ENCODE measurements at places on chromosomes 16 and 17. TPM values are rescaled to one million over a fixed set of nuclear protein-coding genes. Genes with fewer than 3 reads are reported as not detected.
A peak's percentile ranks its signal among the peaks of the same experiment; 100 is the strongest.

DNA sequence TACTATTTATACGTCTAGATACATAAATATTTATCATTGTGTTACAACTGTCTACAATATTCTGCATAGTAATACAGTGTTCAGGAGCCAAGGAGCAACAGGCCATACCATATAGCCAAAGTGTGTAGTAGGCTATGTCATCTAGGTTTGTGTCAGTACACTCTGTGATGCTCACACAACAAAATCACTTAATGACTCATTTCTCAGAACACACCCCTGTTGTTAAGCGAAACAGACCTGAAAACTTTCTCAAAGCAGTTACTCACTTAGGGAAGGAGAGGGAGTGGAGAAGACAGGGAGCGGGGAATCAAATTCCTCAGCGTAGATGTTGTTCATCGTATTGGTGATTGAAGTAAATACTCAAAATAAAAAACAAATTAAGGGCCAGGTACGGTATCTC is 269.5 kb downstream of the STX8 start:
- no peak for DNase-seq

The ITGB3 gene
- total RNA-seq, result 6.1 TPM

DNA sequence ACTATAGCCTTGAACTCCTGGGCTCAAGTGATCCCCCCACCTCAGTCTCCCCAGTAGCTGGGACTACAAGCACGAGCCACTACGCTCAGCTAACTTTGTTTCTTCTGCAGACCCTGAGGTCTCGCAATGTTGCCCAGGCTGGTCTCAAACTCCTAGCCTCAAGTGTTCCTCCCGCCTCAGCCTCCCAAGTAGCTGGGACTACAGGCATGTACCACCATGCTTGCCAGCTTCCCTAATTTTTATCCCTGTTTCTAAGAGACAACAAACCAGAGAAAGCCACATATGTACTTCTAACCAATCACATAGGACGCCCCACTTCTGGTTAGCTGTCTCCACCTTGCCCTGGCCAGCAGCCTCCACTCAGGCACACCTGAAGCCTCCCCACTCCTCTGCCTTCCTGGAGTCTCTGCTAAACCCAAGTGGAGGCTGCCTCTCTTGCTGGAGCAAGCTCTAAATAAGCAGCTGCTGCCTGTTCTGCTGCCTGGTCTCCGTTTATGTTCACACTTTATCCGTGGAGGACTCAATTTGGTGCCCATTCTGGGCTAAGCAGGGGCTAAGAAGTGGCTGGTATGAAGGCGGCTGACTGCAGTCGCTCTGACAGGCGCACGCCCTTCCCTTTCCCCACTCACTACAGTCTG is 24.7 kb downstream of the NSMCE1 start:
- peak; percentile 77 for DNase-seq

- DNase-seq, result no peak
These were observed 283.4 kb upstream of the IRX5 start for GRCh38 chr16:54647216-54647615.

DNA sequence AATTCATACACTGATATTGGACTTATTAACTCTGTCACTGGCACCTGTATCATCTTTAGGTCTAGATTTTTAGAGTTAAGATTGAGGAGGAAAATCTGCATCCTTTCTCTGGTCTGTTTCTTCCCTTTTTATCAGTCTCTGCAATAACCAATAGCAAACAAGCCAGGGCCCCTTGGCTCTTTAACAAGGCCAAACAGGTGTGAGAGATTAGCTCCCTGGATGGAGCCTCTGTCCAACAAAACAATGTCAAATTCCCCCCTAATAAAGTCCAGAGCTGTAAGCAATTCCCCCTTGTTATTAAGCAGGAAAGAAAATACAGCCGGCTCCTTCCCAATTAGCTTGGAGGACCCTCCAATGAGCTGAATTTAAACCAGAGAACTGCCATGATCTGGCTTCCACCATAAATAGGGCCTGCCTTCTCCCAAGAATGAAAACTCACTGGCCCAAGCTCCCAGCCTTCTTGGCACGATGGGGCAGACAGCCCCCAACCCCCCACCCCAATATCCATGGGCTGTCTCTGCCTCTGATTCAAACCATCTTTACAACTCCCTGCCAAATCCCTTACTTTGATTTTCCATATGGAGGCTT is 56.1 kb upstream of the SOX9 start:
- DNase-seq, result no peak

The OSGIN1 gene
- total RNA-seq, result 6.4 TPM

The PRR11 gene
- total RNA-seq, result 7.9 TPM

GRCh38 chr17:27620721-27621120 is 10.3 kb upstream of the LGALS9 start:
- DNase-seq, result no peak

The USP31 gene
- total RNA-seq, result 32.2 TPM

- DNase-seq, result no peak
These were observed 18.4 kb upstream of the ZFP90 start for GRCh38 chr16:68520649-68521086.

The NPIPA5 gene
- 5.9 TPM for total RNA-seq

- DNase-seq, result no peak
These were observed 40.1 kb downstream of the KLHDC4 start for GRCh38 chr16:87725596-87726235.

- no peak for DNase-seq
These were observed 81.4 kb downstream of the SLC39A11 start for GRCh38 chr17:73011016-73011486.

DNA sequence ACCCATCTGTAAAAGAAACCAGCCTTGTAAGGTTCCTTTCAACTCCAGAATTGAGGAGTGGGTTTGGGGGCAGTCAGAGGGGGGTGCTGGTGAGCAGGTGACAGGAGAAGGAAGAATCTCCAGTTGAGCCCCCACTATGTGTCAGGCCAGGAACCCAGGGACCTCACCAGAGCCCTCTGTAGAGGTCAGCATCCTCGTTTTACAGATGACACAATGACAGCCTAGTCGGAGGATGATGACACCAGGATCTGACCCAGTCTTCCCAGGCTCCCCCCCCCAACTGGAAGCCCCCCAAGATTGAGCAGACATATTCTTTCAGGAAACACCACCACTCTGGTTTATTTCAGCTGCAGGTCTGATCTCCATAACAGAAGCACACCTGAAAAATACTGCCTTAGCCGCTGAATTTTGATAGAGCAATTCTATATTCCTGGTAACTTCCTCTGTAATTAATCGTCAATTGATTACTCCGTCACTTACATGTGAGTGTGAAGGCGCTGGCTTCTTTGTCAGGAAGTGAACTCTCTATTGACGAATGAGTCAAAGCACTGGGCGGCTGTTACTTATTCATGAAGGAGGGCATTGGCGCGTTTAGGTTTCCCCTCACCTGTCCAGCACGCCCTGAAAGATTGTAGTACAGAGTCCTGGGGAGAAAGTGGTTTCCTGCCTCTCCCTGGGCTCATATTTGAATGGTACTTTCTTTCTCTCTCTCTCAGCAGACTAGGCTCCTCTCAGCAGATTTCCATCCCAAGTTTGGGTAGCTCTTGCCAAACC is 21.2 kb downstream of the SOCS3 start:
- DNase-seq, result no peak

The RNF222 gene
- total RNA-seq, result 2.5 TPM

The CA10 gene
- total RNA-seq, result 2.0 TPM

The CEP20 gene
- 28.2 TPM for total RNA-seq

- DNase-seq, result no peak
These were observed 130.1 kb upstream of the ADAMTS18 start for GRCh38 chr16:77564791-77565390.

The UNC45B gene
- not detected for total RNA-seq

GRCh38 chr17:704111-704864 is 10.4 kb downstream of the VPS53 start:
- no peak for DNase-seq

- DNase-seq, result no peak
These were observed 229.6 kb downstream of the MRTFB start for GRCh38 chr16:14300705-14301168.

- DNase-seq, result no peak
These were observed 63.9 kb upstream of the HLF start for GRCh38 chr17:55200904-55201303.

- no peak for DNase-seq
These were observed 27.3 kb downstream of the ZNF778 start for GRCh38 chr16:89244754-89245153.

DNA sequence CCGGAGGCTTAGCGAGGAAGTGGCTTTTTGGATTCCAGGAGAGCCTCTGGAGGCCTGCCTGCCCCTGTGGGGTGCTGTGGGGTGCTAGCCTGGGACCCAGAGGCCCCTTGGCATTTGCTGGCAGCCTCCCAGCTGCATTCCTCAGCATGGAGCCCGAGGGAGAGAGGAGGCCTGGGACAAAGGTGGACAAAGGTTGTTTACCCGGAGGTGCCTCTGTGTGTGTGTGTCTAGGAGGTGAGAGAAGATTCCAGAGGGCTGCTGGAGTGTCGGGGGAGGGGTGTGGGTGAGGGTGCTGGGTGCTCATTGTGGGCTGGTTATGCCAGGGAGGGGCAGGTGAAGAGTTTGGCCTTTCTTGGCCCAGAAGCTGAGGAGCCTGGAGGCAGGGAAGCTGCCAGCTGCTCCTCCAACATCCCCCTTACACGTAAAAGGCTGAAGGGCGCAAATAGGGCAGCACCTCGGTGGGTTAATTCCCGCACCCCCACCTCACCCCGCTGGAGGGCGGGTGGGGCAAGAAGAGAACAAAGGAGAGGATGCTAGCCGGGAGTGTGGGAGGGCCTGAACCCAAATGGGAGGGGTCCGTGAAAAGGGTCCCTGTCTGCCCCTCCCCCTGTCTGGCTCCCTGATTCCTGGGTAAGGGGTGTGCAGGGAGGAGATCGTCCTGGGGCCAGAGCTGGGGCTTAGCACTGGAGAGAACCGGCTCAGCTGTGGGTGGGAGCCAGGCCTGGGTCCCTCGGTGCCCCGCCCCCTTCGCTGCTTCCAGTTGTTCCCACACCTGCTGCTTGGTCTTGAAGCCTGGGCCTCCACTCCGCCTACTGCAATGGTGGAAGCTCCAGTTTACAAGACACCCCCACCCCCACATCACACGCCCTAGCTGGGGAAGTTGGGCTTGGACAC is 9.9 kb downstream of the HEXIM2 start:
- no peak for DNase-seq

GRCh38 chr16:72819345-72819744 is 228.6 kb downstream of the ZFHX3 start:
- DNase-seq, result no peak

DNA sequence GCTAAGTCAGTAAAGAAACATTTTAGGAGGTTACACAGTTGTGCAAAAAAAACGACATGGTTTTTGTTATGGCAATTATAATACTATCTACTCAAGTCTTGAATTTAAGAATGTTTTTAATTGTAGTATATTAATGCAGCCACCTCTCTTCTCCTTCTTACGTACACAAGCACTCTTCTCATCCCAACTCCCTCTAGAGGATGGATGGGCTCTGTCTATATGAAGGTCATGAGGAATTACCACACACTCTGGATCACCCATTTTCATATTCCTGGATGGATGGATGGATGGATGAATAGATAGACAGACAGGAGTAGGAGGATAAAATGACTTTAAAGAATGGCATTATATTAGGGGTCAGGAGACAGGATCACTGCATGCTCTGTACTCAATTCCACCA is 120.0 kb downstream of the PHKB start:
- no peak for DNase-seq

The TPPP3 gene
- 28.2 TPM for total RNA-seq

DNA sequence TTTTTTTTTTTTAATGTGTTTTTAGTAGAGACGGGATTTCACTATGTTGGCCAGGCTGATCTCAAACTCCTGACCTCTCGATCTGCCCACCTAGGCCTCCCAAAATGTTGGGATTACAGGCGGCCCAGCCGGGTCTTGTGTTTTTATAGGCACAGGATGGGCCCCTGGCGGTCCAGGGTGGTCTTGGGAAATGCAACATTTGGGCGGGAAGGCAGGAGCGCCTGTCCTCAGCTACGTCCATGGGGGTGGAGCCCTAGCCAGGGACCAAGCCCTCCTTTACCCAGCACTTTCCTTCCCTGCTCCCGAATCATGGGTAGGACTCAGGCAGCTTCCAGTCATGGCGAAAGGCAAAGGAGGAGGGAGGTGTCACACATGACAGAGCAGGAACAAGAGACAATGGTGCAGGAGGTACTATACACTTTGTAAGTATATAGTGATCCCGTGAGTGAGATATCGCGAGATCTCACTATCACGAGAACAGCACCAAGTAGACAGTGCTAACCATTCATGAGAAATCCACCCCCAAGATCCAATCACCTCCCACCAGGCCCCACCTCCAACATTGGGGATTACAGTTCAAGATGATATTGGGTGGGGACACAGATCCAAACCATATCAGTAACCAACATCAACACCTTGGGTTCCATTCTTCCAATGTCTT is 226.7 kb upstream of the WSCD1 start:
- DNase-seq, result no peak

- DNase-seq, result no peak
These were observed 188.3 kb downstream of the ZFHX3 start for GRCh38 chr16:72859581-72859980.

GRCh38 chr17:56257075-56257474 is 103.8 kb downstream of the ANKFN1 start:
- DNase-seq, result no peak

GRCh38 chr17:63714550-63715277 is 14.8 kb upstream of the LIMD2 start:
- no peak for DNase-seq

The PLLP gene
- 44.0 TPM for total RNA-seq

DNA sequence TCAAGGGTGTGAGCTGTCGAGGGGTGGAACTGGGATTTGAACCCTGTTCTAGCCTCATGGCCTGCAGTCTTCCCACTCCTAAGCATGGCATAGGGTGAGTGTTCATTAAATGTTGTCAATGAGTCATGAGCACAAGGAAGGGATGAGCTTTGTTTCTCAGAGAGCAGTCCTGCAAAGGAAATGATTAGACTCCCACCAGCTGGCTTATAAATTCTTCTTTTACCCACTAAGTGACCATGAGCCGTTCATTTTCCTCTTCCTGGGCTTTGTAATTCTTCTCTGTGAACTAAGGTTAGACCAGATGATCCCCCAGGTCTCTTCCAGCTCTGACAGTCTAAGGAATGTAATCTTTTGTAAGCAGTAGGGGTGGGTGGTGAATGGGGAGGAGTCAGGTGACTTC is 47.9 kb upstream of the HNF1B start:
- no peak for DNase-seq

- DNase-seq, result no peak
These were observed at the start of gene CDH13 for GRCh38 chr16:82626791-82627261. TSS of gene CDH13 (plus strand) at chr16:82626969.

DNA sequence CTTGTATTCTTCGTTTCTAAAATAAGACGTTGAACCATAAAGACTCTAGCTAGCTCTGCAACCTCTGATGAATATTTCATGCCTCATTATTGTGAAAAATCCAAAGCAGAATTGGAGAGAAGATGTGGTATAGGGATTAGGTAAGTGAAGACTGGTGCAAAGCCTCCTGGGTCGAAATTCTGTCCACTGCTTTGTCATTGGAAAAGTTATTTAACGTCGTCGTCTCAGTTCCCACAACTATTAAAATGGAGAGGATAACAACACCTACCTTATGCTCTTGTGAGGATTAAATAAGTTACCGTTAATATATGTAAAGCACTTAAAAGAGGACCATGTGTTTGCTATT is 1.4 kb upstream of the PRPSAP2 start:
- no peak for DNase-seq

The CCDC144A gene
- 2.5 TPM for total RNA-seq
